ENCODE measurements at places on chromosomes 12 and 14.
A peak's percentile ranks its signal among the peaks of the same experiment; 100 is the strongest.

DNA sequence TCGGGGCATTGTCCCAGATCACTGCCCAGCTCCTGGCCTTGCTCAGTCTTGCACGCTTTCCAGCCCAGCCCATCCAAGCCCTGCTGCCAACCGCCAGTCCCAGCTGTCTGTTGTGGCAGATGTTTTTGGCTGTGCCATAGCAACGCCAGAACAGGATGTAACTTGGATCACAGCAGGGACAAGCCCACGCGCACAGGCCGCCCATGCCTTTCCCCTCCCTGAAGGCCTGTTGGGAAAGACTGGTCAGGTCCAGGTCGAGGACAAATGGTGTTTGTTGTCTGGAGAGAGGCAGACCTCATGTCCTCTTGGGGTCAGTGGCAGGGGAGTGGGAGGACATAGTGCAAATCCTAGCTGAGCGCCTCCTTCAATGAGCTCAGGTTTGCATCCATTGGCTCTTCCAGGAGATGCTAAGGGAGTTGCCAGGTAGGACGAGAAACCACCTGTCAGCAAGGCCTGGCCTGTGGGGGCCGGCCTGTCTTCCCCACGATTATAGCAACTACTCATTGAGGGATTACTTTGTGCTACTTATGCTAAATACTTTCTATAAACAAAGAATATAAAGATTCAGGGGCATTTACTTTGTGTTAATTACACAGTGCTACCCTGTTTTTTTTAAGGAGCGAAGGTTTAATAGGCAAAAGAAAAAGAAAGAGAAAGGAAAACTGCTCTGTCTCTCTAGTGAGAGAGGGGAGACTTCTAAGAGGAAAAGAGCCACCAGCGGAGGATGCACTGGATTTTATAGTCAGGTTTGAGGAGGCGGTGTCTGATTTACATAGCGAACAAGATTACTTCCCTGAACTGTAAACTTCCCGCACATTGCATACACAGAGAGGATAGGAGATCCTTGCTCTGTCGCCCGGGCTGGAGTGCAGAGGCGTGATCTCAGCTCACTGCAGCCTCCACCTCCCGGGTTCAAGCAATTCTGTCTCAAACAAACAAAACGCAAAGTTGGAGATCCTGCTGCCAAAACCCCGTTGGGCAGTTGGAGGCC, 42.8 kb upstream of the CORO1C start:
- peak; percentile 66 for DNase-seq

DNA sequence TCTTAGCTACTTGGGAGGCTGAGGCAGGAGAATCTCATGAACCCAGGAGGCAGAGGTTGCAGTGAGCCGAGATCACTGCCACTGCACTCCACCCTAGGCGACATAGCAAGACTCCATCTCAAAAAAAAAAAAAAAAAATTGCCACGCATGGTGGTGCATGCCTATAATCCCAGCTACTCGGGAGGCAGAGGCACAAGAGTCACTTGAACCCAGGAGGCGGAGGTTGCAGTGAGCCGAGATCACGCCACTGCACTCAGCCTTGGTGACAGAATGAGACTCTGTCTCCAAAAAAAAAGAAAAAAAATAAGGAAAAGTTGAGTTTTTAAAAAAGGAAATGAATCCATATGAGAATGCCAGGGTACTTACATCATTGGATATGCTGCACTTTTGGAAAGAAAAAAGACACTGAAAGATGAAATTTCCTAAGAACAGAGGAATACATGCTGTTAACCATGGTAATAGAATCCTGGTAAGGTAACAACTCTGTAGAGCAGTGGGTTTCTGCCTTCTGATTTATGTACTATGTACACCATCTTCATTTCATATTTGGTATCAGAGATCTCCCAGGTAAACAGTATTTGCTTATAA, 222.7 kb downstream of the ERC1 start:
- no peak for DNase-seq

DNA sequence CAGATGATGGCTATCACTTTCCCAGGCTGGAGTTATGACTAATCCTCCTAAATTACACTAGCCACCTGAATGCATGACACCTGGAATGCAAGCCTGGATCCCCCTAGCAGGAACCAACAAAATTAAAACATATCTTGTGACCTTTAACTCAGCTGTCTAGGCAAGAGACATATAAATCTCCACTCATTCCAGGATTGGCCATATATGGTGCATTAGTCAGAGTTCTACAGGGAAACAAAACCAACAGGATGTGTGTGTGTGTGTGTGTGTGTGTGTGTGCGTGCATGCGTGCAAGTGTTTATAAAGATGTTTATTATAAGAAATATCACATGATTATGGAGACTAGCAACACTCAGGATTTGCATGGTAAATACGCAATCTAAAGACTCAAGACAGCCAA, 212.8 kb downstream of the KIF21A start:
- no peak for DNase-seq

GRCh38 chr12:71009430-71010142, 89.0 kb upstream of the PTPRR start:
- DNase-seq = no peak

- DNase-seq = peak; percentile 10
Observed at GRCh38 chr14:63345826-63346225, 27.1 kb upstream of the GPHB5 start.

DNA sequence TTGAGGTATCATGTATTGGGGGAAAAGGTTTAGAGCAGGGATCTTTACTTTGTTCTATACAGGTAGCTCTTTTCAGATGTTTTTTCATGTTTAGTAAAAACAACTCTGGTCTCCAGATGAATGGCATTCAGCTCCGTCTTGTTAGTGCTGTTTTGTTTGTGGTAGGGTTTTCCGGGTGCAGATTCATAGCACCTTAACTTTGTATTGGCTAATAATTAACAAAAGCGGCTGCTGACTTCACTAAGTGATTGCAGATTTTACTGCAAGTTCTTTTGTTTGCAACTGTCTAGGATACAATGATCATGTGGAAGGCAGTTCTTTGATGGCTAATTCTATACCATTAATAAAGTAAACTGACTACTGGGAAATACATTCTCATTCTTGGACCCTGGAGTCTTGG, 32.2 kb upstream of the BHLHE41 start:
- no peak for DNase-seq

GRCh38 chr12:78891646-78892353, 27.2 kb downstream of the SYT1 start:
- no peak for DNase-seq

DNA sequence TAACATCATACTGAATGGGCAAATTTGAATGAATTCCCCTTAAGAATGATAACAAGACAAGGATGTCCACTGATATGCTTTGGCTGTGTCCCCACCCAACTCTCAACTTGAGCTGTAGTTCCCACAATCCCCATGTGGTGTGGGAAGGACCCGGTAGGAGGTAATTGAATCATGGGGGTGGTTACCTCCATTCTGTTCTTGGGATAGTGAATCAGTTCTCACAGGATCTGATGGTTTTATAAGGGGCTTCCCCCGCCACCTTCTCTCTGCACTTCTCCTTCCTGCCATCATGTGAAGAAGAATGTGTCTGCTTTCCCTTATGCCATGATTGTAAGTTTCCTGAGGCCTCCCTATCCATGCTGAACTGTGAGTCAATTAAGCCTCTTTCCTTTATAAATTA, 29.3 kb downstream of the MED6 start:
- no peak for DNase-seq

- DNase-seq = no peak
Observed at GRCh38 chr12:38930990-38931389, 25.6 kb upstream of the CPNE8 start.

DNA sequence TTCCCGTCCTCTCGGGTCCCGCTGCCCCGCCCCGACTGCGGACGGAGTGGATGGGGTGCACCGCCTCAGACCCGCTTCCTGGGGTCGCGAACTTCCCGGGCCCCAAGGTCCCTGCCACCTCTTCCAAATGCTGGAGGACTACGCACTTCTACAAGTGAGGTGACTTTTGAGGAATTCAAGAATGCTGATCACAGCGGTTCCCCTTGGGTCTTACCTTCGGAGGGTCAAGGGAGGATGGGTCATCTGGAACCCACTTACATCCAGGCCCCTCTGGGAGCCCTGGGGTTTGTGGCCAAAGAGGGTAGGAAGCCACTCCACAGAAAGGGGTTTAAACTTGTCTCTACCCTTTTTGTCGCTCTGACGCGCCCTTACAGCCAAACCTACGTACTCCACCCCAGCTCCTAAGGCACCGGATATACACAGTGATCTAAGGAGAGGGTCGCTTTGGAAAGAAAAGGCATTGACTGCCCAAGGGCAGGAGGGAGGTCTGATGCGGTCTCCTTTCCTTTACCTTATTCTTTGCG, 532 bp upstream of the PRKD1 start:
- DNase-seq = no peak

DNA sequence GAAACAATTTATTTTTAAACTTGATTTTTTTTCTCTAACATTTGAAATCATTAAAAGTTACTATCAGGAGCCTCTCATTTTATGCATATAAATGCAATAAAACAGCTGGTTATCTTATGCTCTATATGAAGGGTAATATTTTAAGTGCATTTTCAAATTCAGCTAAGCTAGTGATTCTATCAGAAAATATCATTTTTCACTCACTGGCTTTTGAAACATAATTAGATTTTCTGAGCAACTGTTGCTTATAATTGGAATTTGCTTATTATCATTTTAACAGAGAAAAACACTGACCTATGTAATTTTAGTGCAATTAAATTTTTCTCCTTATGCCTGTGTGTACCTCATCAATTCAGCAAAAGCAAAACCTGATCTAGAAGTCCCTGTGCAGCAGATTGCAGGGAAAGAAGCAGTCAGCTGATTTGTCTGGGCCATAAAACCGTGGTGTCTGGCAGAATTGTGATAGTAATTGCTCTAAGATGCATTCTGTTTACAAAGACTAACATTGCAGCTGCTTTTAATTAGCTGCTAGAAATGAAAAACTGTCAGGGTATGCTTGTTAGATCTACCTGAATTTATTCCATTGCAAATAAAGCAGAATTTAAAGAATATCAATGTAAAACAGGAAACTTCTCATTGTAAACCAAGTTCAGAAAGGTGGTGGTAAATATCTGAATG, 75.0 kb downstream of the BICD1 start:
- DNase-seq = no peak

GRCh38 chr14:103463149-103463548, 59.5 kb downstream of the CKB start:
- no peak for DNase-seq

- DNase-seq = no peak
Observed at GRCh38 chr12:49609875-49610154, 4.4 kb upstream of the FAM186B start.

GRCh38 chr12:131087991-131088700, 134.4 kb downstream of the ADGRD1 start:
- no peak for DNase-seq

- no peak for DNase-seq
Observed at GRCh38 chr14:99938896-99939295, 126.3 kb upstream of the EVL start.

Measured in NCI-H510A (cell line).